ENCODE measurements at places on chromosomes 16 and 17.

DNA sequence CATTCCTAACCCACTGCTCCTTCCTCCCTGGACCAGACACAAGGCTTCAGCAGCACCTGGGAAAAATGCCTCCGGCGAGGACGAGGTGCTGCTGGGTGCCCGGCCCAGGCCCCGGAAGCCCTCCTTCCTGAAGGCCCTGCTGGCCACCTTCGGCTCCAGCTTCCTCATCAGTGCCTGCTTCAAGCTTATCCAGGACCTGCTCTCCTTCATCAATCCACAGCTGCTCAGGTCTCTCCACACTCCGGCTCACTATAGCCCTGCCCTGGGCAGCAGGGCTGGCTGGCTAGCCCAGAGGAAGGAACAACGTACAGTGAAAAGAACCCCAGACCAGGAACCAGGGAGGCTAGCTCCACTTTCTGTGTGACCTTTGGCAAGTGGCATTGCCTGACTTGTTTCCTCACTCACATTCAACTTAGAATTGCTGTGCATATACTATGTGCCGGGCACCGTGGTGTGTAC, 26.2 kb downstream of the ABCC3 start:
- DNase-seq, result no peak

GRCh38 chr17:61492759-61493526, 40.7 kb downstream of the TBX4 start:
- no peak for DNase-seq

- no peak for DNase-seq
Observed at GRCh38 chr17:11610999-11611566, 12.8 kb downstream of the DNAH9 start.

GRCh38 chr17:21061971-21062526, 19.2 kb upstream of the USP22 start:
- no peak for DNase-seq

- DNase-seq, result no peak
Observed at GRCh38 chr17:65750166-65750565, 188.7 kb upstream of the AXIN2 start.
